NCI-H510A (cell line): ENCODE measurements at places on chromosomes 5 and 9.

- DNase-seq, result no peak
Observed at GRCh38 chr9:89353989-89354388, 35.7 kb downstream of the SECISBP2 start.

- no peak for DNase-seq
Observed at GRCh38 chr9:21096901-21097255, 19.1 kb upstream of the IFNB1 start.

DNA sequence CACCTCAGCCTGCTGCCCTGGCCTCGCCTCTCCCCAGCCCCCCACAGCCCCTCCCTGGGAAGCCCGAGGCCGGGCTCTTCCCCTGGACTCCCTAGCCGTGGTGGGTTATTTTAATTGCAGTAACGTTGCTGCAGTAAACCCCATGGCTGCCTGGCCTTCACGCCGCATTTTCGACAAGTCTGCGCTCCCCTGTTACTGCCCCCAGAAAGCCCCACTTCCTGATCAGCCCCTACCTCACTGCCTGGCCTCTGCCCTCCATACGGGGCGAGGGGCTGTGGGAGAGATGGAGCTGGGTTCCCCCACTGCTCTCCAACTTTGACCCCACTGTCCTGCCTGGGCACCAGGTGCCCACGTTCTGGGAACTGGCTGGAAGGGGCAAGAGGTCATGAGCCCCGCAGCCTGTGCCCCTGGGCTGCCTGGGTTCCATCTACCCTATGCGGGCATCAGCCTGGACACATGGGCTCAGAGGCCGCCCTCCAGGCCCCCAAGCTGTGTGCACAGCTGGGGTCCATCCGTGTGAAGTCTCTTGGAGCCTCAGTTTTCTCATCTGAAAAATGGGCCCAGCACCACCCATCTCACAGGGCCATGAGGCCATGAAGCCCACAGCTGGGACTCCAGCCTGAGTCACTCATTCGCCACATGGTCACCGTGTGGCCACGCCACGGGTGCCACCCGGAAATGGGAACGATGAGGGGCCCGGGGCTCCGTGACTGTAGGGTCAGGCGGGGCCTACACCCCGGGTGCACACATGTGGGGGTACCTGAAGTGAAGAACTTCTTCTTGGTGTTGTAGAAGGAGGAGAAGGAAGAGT is 11.5 kb downstream of the EGFL7 start:
- no peak for DNase-seq

DNA sequence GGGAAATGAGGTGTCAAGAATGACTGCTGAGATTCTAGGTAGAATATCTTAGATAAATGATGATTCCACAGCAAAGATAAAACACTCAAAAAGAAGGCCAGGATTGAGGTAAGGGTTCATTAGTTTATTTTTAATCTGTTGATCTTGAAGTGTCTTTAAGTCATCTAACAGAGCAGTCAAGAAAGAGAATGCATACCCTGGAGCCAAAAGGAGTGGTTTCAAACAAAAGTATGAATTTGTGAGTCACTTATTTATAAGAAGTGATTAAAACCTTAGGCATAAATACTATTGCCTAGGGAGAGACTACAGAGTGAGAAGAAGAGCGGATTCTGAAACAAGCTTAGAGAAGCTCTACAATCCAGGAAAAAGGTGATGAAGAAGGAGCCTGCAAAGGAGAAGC is 541.0 kb downstream of the DTWD2 start:
- no peak for DNase-seq

DNA sequence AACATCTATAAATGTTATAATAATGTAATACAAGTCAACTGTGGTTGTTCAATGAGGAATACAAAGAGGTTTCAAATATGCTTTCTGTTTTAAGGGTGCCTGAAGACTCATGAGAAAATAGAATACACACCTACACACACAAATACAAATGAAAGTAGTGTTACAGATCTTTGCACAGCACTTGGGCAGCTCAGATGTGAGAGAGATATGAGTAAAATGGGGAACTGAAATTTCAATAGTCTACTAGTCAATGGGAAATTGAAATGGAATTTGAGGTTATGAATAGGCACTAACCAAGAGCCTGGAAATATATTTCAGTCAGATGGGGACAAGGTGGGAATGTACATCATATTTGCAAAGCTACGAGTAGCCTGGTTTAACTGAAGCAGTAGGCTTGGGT is 96.6 kb downstream of the ISL1 start:
- no peak for DNase-seq

DNA sequence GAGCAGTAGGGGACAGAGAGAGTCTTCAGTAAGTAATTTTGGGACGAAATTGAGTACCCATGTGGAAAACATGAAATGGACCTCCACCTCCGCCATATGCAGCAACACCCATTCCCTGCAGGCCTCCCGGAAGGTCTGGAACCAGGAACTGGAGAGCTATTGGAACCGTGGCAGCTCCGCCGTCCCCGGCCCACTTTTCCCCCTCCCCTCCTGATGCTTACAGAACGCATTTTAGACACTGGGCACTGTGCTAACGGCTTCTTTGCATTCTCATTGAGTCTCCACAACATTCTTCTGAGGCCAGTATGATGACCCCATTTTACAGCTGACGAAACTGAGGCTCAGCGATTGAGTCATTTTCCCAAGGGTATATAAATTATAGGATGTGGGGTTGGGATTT is 20.4 kb upstream of the ZBTB43 start:
- DNase-seq, result no peak

DNA sequence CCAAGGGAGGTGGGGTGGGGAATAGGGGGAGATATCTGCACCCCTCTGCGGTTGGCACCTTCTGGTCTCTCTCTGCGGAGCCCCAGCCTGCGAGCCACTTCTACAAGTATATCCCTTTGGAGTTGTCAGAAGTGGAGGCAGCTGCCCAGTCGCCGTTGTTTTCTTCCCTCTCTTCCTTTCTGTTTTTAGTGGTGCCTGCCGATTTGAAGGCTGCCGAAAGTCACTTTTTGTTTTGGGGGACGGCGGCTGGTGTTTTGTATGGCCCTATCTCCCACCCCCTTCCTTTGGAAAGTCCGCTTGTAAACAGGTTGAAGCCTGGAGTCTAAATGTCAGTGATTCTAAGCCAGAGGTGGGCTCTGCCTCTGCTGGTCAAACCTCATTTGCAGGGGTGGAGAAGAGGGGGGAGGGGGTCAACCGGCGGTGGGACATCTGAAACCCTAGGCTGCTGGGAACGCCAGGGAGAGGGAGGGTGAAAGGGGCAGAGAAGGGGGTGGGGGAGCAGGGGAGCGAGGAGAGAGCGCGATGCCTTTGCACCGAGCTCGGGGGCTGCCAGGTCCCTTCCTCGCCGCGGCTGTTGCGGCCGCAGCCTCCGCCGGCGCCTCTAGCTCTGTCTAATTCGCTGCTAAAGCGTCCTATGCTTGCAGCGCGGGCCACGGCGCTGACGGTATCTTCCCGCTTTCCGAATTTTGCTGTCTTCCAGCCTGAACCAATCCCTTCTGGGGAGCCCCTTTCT is at the start of gene FGF10:
Gene FGF10, minus strand, starts transcription at position 331 of the 733 bp plus-strand sequence. CDS start 738 bp downstream, outside the sequence.
- no peak for DNase-seq

GRCh38 chr9:12790883-12791282 is 16.1 kb downstream of the LURAP1L start:
- no peak for DNase-seq

- no peak for DNase-seq
Observed at GRCh38 chr9:115398996-115399395, 281.0 kb upstream of the TNC start.

DNA sequence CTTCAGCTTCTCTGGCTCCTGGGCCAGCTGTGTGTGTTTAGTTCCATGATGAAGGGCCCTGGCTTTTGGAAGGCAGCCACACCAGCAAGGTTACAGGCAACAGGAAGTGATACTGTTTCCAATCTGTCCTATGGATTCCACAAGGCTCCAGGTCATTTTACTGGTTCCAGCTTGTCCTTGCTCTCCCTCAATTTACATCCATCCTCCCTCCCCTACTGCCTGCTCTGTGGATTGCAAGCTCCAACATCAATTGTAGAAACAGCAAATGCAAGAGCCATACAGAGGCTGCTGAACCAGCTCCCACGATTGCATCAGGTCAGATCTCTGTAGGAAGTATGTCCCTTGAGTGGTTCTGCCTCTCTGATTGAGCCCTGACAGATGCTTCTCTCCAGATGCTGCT is 409.8 kb downstream of the NTRK2 start:
- peak; percentile 18 for DNase-seq

DNA sequence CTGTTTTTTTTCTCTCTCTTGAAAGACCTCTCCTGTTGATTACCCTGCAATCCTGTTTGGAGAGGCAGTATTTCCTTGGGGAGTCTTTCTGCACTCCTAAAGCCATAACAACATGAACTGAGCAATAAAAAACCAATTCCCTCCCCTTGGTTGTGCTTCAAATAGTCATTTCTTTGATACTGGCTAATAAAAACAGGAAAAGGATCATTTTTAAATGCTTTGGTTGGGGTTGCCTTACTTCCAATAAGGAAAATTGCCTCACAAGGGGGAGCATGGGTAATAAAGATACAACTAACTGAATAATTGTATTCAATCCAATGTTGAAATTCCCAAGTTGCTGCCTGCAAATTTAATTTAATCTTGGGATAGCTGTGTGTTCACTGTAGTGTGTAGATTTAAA is 13.9 kb downstream of the FBXL7 start:
- no peak for DNase-seq

GRCh38 chr5:177390363-177391300 is 6.4 kb downstream of the SLC34A1 start:
- no peak for DNase-seq

- DNase-seq, result no peak
Observed at GRCh38 chr9:33202552-33203201, 35.5 kb upstream of the B4GALT1 start.

DNA sequence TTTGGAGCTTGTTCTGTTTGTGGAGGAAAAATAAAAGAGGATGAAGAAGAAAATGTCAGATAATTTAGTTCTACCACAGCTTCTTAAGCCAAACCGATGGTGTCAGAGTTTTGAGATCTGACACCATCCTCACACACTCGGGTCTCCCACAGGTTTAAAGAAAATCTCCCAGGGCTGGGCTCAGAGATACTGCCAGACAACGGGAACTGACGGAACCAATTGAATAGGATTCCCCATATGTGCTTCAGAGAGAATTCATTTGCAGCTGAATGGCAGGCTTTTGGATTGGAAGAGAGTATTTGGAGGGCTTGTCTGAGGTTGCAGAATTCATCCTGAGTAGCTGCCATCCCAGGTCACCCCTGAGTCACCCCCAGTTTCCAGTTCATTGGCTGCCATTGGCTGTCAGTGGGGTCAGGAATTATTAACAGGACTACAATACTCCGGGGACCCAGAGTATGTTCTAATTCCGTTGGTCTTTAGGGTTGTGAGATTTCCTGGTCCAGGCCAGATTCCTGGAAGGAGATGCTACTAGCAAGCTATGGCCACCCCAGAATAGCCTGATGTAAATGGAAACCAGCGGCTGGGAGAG is 131.3 kb downstream of the PDZD2 start:
- DNase-seq, result no peak

DNA sequence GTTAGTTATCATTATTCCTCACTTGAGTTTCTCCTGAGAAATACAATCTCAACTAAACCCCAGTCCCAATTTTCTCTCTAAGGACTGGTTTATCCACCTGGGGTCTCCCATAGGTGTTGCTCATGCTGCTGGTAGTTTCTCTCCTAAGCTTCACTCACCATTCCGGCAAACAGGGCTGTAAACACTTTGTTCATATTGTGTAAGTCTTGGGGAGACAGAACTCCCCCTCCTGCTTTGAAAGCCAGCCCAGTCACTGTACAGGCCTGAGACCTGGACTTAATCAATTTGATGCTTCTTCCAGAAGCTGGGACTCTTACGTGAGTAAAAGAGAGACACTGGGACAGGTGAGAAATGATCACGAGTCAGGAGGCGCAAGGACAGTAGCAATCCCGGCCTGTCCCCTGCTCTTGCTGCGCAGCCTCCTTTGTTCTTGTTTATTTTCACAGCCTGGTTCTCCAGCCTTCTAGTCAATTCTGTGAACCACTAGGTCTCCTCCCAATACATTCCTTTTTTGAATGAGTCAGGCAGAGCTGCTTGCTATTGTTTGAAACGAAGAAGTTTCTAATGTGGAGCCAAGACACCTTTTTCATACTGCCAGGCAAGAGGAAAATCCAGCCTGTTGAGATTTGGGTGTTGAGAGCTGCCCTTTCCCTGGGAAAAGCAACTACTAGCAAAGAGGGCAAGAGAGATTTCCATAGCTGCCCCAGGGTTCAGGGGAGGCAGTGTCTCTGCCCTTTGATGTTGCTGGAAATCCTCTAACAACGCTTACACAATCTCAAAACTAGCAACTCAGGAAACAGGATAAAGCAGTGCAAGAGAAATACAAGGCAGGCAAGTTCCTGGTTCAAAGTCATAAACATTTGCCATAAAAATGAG is 9.2 kb upstream of the SHROOM1 start:
- no peak for DNase-seq

- no peak for DNase-seq
Observed at GRCh38 chr9:107706701-107707427, 217.3 kb upstream of the KLF4 start.

GRCh38 chr5:14838396-14839319 is 32.9 kb downstream of the ANKH start:
- DNase-seq, result no peak

- DNase-seq, result no peak
Observed at GRCh38 chr5:178360222-178360925, 127.8 kb upstream of the PHYKPL start.

DNA sequence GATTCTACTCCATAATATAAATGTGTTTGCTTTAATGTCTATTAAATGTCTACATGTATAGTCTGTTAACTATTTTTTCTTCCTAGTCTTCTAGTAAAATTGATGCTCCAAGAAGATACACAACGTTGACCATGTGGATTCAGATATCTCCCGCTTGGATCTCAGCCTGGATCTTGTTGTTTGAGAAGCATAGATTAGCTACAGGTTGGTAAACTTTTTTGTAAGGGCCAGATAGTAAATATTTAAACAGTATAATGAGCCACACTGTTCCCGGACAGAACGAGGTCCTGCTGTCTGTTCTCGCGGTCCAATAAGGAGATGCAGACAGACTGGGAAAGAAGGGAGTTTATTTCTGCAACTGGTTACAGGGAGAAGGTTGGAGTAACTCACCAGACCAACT is 86.2 kb upstream of the IL12B start:
- DNase-seq, result no peak
